Common myeloid progenitor, CD34-positive (primary cell): ENCODE measurements at places on chromosomes 11 and 22.

GRCh38 chr22:24285245-24285644 is 14.6 kb downstream of the SPECC1L start:
- no peaks in the 10 kb centered on the region for H3K36me3 ChIP-seq
- H3K4me1 ChIP-seq = peaks cover 14% of the 10 kb centered on the region
- H3K27ac ChIP-seq = no peak overlapping the region
- no peak overlapping the region for H3K4me3 ChIP-seq
- no peaks in the 10 kb centered on the region for H3K27me3 ChIP-seq

DNA sequence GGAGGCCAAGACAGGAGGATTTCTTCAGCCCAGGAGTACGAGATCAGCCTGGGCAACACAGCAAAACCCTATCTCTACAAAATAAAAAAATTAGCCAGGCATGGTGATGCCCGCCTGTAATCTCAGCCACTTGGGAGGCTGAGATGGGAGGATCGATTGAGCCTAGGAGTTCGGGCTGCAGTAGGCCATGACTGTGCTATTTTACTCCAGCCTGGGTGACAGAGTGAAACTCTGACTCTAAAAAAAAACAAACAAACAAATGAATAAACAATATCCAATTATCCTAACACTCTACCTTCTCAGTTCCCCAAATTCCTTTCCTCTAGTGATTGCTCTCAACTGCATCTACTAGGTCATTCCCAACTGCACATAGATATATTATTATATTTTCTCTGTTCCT is 5.4 kb downstream of the NUP160 start:
- H3K36me3 ChIP-seq = peaks cover 55% of the 10 kb centered on the region
- no peaks in the 10 kb centered on the region for H3K27me3 ChIP-seq
- no peak overlapping the region for H3K27ac ChIP-seq
- H3K4me3 ChIP-seq = no peak overlapping the region

DNA sequence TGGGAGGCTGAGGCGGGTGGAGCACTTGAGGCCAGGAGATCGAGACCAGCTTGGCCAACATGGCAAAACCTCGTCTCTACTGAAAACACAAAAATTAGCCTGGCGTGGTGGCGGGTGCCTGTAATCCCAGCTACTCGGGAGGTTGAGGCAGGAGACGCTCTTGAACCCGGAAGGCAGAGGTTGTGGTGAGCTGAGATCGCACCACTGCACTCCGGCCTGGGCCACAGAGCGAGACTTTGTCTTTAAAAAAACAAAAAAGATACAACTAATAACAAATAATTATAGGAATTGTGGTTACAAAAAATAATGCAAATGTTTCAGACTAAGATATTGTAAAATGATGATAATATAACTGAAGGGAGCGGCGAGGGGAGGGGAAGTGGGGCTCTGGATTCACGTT is 90.3 kb upstream of the RTL6 start:
- peaks cover 26% of the 10 kb centered on the region for H3K27me3 ChIP-seq
- H3K36me3 ChIP-seq = no peaks in the 10 kb centered on the region
- no peaks in the 10 kb centered on the region for H3K4me1 ChIP-seq

DNA sequence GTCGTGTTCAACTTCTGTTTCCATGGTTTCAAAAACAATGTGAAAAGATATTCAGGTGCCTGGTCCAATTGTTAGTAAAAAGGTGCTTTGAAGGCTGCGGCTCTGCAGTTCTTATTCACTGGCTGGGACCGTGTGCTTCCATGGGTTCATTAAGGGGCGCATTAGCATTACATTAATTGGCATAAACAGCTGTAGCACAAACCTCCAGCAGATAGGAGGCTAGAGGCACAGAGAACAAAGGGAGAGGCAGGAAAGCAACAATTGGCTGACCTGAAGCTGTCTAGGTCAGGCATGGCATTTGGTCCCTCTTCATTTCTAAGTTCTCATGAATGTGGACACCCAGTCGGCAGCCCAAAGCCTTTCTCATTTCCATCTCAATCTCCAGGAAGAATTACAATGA is 16.6 kb downstream of the PAK1 start:
- no peak overlapping the region for H3K27ac ChIP-seq
- no peaks in the 10 kb centered on the region for H3K36me3 ChIP-seq
- no peak for DNase-seq
- no peak overlapping the region for H3K4me3 ChIP-seq

DNA sequence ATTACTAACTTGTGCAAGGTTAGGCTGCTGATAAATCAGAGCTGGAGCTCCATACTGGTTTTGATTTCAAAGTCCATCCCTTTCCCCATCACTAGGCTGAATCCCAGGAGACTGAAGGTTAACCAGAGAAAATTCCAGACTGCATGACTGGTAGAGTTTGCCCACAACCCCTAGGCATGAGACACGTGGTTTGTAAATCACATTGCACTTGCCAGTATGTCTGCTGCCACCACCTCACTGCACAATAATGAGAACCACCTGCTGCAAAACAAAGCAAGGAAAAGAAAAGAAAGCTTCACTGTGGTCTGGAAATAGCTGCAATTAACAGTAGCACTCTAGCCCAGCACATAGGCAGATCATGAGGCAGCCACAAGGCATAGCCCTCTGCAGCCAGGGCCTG is 67.6 kb upstream of the NTM start:
- H3K27ac ChIP-seq = no peak overlapping the region
- DNase-seq = no peak
- H3K36me3 ChIP-seq = no peaks in the 10 kb centered on the region

- no peaks in the 10 kb centered on the region for H3K36me3 ChIP-seq
- H3K27ac ChIP-seq = no peak overlapping the region
- H3K4me3 ChIP-seq = no peak overlapping the region
- H3K27me3 ChIP-seq = no peaks in the 10 kb centered on the region
- no peaks in the 10 kb centered on the region for H3K4me1 ChIP-seq
Observed at GRCh38 chr11:127376301-127376700, 375.7 kb upstream of the KIRREL3 start.

- peaks cover 26% of the 10 kb centered on the region for H3K4me1 ChIP-seq
- H3K27ac ChIP-seq = no peak within 1 kb of the TSS
- no peak for DNase-seq
- H3K4me3 ChIP-seq = peak within 1 kb of the TSS; percentile 75
Observed at GRCh38 chr11:46381048-46381818, at the start of gene MDK. TSS of gene MDK (plus strand) at chr11:46381669. CDS start at chr11:46382058, 389 bp downstream.

- H3K27ac ChIP-seq = peak overlapping the region; percentile 55
- DNase-seq = peak; percentile 33
- no peaks in the 10 kb centered on the region for H3K4me1 ChIP-seq
- peak overlapping the region; percentile 70 for H3K4me3 ChIP-seq
- H3K27me3 ChIP-seq = no peaks in the 10 kb centered on the region
- no peaks in the 10 kb centered on the region for H3K36me3 ChIP-seq
Observed at GRCh38 chr11:94768602-94769541, 716 bp downstream of the AMOTL1 start.

DNA sequence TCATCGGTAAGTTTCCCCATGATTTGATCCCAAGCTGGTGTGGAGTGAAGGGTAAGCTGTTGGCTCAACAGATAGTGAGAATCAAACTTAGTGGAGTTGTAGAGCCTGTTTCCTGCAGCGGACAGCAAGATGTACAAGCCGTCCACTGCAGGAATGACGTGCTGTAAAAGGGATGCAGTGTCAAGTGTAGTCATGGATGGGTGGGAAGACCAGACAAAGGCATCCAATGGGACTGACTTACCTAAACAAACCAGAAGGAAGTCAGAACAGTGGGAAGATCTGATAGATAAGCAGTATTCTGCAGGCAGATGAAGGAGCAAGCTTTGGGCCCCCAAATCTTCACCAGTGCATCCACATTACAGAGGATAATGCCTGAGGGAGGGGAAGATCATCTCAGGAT is 8.8 kb downstream of the ZBTB16 start:
- no peak overlapping the region for H3K4me3 ChIP-seq
- peaks cover 16% of the 10 kb centered on the region for H3K4me1 ChIP-seq
- H3K27ac ChIP-seq = no peak overlapping the region
- peaks cover 18% of the 10 kb centered on the region for H3K36me3 ChIP-seq
- H3K27me3 ChIP-seq = no peaks in the 10 kb centered on the region
- no peak for DNase-seq

DNA sequence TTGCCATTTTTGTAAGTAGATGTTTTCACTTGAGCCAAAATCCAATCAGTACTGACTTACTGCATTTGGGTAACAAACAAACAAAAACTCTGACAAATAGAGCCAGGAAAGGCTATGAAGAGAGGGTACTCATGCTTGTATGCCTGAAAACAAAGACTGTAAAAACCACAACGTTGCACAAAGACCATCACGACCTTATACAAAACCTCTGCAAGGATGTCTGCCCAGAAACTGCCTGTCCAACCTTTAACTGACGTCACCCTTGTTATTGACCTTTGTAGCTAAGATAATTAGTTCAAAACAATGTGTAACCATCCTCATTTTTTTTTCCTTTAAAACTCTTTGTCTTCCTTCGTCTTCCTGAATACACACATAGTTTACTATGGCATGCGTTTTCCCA is 804 bp upstream of the CREBZF start:
- no peaks in the 10 kb centered on the region for H3K27me3 ChIP-seq
- H3K36me3 ChIP-seq = peaks cover 2% of the 10 kb centered on the region
- DNase-seq = no peak

DNA sequence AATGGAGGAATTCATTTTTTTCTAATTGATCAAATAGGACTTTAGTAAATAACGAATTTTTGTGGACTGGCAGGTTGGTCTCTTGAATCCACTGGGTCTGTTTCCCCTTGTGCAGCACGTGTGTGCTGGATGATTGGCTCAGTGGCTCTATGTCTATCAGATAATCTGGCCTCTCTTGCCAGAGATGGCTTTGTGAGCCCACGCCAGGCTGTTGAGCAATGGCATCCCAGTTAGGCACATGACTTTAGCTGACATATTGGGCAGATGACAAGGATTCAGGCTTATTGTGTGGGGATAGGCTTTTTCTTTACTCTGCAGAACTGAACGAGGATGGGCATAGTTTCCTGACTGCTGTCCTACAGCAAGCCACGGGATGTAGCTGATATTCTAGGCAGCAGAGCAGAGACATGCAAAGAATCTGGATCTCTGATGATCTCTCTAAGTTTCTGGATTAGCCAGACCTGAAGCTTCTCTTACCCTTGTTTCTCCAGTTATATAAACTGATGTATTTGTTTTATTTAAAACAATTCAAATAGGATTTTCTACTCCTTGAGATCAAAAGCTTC is 144.9 kb downstream of the ARHGAP42 start:
- no peaks in the 10 kb centered on the region for H3K4me1 ChIP-seq
- DNase-seq = no peak
- H3K27ac ChIP-seq = no peak overlapping the region
- no peaks in the 10 kb centered on the region for H3K27me3 ChIP-seq

DNA sequence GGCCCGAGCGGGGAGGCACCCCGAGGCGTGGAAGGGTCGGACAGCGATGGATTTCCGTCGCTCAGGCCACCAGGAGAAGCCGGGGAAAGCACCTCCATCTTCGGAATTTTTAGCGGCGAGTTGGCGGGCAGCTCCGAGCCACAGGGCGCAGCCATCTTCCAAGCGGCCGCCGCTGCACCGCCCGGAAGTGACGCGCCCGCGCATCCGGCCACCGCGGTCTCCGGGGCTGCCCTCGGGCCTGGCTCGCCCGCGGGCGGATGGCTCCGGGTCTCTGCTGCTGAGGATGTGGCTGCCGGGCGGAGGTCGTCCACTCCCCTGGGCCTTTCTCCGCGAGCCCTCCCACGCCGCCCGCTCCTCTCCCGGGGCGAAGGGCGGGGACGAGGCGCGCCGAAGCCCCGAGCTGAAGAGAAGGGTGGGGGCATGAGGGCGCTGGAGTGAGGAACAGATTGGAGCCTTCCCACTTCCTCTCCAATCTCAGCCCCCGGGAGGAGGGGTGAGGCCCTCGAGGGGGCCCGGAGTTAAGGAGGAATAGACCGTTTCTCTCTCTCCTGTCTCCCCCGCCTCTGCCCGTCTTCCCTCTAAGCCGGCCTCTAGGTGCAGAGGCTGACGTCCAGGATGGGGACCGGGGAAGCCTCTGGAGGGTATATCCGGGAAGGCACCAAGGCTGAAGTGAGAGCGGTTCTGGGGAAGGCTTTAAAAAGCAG is at the start of gene MSANTD2:
MSANTD2 (minus strand) TSS at position 181 of the 704 bp plus-strand sequence; CDS start at position 155, 26 bp downstream.
- peak within 1 kb of the TSS; percentile 68 for H3K27ac ChIP-seq
- peak within 1 kb of the TSS; percentile 74 for H3K4me3 ChIP-seq
- peaks cover 4% of the 10 kb centered on the region for H3K27me3 ChIP-seq
- peak; percentile 65 for DNase-seq
